Naive thymus-derived CD8-positive, alpha-beta T cell (primary cell): ENCODE measurements at places on chromosomes 1 and 21. TPM values are rescaled to one million over a fixed set of nuclear protein-coding genes. Genes with fewer than 3 reads are reported as not detected.

XCL2 gene
- 1.9 TPM for polyA plus RNA-seq

EDARADD gene
- 0.20 TPM for polyA plus RNA-seq

GRCh38 chr1:216044538-216044937 lies 378.7 kb downstream of the USH2A start:
- DNase-seq: no peak

- DNase-seq: no peak
Measured at GRCh38 chr1:167983797-167984420, 47.0 kb upstream of the MPC2 start.

GRCh38 chr1:94723894-94724293 lies 96.3 kb upstream of the SLC44A3 start:
- DNase-seq: no peak

DNA sequence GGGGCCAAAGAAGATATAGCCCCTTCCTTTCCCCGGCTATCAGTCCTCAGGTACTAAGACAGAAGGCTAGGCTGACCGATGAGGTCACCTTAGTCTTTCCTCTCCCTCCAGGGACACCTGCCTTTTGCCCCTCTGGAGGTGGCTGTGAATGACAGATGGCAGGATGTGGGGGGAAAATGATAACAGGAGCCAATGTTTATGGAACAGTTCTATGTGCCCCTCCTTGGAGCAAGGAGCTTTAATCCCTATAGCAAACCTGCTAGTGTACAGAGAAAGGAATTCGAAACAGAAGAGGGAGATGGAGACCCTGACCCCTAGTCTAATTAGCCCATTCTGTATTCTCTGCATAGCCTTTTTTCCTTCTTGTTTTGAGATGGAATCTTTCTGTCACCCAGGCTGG lies 28.1 kb downstream of the SERINC2 start:
- DNase-seq: no peak

DNA sequence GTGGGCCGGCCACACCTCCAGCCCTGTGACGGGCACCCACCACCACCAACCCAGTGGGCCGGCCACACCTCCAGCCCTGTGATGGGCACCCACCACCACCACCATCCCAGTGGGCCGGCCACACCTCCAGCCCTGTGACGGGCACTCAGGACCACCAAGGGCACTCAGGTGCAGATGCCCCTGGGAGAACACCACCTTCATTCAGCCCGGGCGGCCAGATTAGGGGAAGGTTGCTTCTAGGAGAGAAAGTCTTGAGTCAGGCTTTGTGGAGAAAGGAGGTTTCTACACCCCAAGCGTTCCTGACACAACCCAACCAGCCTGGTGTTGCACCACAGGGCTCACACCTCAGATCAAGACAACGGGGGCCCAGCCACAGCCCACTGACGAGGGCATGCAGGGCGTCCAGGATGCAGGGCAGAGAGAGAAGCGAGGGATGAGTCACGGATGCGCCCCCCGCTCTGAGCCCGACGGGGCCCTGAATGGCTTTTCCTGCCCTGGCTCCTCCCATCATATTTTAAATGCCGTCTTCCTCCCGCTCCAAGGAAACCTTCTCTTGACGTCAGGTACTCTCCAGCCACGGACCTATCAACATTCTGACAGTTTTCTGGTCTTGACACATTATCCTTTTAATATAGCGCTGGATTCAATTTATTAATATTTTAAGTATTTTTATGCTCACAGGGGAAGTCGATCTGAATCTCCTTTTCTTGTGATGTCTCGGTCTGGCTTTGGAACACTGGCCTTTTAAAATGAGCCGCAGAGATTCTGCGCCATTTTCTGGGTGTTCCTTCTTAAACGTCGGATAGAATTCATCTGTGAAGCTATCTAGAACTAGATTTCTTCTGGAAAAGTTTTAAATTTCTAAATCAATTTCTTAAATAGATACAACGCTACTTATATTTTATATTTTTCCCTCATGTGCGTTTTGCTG lies 631 bp upstream of the SPATC1L start:
- peak; percentile 56 for DNase-seq

- DNase-seq: no peak
Measured at GRCh38 chr1:38609166-38610025, 250.2 kb downstream of the RRAGC start.

DNA sequence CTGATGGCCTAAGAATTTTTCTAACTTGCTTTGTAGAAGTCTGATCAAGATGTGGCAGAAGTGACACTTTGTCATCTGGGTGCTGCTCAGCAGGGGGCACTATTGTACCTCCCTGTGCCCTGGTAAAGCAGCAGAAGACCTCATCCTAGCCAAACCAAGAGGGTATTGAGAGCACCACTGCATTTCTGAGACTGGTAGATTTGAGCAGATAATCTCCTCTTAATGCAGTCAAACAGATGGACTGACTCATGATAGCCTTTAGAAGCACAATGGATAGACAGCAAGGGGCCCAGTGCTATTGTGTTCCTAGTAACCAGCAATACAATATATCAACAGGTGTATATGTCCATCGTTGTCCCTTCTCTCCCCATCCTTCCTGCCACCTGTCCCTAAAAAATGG lies 5.7 kb downstream of the TPM3 start:
- peak; percentile 72 for DNase-seq

DNA sequence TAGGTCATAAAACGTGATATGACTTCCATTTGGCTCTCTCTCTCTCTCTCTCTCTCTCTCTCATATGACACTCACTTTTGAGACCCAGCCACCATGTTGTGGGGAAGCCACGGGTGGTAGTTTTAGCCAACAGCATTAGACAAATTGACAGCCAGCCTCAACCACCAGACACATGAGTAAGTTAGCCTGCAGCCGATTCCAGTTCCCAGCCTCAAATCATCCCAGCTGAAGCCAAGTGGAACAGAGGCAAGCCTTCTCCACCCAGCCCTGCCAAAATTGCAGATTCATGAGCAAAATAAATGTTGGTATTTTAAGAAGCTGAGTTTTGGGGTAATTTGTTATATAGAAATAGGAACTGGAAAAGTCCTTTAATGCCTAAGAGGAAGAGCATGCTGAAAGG lies 98.0 kb upstream of the DNAH14 start:
- no peak for DNase-seq

GRCh38 chr1:200275415-200275814 lies 134.4 kb downstream of the ZNF281 start:
- no peak for DNase-seq
